ENCODE measurements at places on chromosomes 7 and 10.

- DNase-seq: no peak
These were observed 18.4 kb downstream of the TRIM24 start for GRCh38 chr7:138478499-138478908.

GRCh38 chr7:116227678-116228239 lies 17.4 kb downstream of the TES start:
- no peak for DNase-seq

- DNase-seq: no peak
These were observed 40.1 kb upstream of the ITGB8 start for GRCh38 chr7:20290505-20291111.

GRCh38 chr10:5458425-5458824 lies 40.9 kb downstream of the CALML5 start:
- DNase-seq: no peak
